Fibroblast of skin of left quadriceps (primary cell): ENCODE measurements at places on chromosomes 13 and 19.

DNA sequence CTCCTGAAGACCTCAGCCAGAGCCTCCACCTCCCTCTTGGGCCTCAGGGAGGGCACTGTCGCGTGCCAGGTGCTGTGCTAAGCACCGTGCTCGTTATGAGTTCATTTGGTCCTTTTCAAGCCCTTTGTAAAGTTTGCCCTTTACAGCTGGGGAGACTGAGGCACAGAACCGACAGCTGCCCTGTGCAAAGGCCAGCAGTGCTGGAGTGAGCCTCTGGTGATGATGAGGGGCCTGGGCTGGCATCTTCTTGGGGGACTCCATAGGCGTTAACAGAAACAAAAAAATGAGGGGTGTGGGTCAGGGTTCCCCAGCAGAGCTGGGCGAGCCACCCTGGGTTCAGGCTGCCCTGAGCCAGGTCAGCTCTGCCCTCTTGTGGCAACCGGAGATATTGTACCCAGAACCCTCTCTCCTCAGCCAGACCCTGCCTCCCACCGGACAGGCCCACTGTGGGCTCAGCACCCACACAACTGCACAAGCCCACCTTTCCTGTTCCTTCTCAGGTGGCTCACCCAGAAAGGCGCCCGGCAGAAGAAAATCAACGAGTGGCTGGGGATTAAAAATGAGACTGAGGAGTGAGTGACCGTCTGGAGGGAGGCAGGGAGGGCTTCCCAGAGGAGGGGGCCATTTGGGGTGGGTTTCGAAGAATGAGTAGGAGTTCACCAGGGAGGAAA lies 5.5 kb upstream of the IFI30 start:
- DNase-seq, result no peak

DNA sequence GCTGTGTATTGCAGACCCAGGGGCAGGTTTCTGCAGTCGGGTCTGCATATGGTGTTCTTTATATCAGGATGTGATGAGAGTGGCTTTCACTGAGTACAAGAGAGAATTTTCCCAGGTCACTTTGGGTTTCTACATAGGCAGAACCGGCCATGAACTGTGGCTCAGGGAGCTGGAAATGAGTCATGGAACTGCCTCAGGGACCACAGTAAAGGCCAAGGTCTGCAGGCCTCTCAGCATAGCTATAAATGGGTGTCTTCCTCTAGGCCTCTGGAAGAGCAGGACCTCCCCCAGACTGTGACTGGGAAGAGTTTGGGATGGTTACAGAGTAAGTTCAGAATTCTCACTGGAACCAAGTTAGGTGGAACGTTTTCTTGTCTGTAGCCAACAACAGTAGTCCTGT lies 51.8 kb upstream of the ZNF681 start:
- no peak for DNase-seq

DNA sequence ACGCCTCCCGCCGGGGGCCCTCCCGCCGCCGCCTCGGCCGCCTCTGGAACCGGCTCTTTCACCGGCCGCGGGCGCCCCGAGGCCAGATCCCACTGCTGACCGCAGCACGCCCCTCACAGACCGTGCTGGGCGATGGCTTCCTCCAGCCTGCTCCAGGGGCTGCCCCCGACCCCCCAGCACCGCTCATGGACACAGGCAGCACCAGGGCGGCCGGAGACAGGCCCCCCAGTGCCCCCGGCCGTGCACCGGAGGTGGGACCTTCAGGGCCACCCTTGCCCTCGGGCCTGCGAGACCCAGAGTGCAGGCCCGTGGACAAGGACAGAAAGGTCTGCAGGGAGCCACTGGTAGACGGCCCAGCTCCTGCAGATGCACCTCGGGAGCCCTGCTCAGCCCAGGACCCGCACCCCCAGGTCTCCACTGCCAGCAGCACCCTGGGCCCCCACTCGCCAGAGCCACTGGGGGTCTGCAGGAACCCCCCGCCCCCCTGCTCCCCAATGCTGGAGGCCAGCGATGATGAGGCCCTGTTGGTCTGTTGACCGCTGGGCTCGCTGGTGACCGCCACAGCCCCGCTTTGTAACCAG lies 13.0 kb downstream of the LRP3 start:
- no peak for DNase-seq

DNA sequence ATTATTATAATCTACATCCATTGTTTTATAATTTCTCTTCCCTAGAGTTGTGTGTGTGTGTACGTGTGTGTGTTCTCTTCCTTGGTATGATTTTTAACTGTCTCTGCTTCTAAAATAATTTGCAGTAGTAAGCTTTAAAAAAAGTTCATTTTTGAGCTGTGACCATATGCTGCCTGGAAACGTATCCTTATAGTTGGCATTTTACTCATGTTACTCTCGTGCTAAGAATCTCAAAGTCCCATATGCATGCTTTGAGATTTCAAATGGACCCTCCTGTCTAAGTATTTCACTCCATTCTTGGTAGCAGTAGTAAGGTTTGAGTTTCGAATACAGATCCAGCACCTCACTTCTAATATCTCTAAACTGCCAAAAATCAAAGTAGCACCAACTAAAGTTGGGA lies 109.9 kb downstream of the RXFP2 start:
- DNase-seq, result no peak

DNA sequence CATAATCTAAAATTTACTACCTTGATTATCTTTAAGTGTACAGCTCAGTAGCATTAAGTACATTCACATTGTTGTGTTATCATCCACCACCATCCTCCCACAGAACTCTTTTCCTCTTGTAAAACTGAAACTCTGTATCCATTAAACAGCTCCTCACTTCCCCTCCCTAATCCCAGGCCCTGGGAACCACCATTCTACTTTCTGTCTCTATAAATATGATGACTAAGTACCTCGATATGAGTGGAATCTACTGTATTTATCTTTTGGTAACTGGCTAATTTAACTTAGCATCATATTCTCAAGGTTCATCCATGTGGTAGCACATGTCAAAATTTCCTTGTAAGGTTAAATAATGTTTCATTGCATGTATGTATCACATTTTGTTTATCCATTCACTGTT lies 49.0 kb upstream of the POMP start:
- DNase-seq, result peak; percentile 63

- no peak for DNase-seq
Observed at GRCh38 chr13:113616281-113616906, 31.8 kb downstream of the TFDP1 start.

DNA sequence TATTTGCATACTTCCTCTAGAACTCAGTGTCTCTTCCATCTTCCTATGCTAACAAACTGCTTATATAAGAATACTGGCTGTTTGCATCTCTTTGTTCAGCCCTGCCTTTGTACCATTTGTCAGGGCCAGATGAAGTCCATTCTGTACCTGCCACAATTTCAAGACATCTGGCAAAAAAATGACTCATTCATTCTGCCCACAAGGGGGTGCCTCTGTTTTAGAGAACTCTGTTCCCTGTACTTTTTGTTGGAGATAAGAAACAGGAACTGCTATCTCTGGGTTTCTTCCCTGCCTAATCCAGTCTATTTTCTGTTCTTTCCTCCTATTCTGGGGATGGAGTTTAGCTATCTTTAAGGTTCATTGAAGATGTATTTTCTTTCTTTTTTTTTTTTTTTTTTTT lies 23.0 kb downstream of the ZNF568 start:
- no peak for DNase-seq

DNA sequence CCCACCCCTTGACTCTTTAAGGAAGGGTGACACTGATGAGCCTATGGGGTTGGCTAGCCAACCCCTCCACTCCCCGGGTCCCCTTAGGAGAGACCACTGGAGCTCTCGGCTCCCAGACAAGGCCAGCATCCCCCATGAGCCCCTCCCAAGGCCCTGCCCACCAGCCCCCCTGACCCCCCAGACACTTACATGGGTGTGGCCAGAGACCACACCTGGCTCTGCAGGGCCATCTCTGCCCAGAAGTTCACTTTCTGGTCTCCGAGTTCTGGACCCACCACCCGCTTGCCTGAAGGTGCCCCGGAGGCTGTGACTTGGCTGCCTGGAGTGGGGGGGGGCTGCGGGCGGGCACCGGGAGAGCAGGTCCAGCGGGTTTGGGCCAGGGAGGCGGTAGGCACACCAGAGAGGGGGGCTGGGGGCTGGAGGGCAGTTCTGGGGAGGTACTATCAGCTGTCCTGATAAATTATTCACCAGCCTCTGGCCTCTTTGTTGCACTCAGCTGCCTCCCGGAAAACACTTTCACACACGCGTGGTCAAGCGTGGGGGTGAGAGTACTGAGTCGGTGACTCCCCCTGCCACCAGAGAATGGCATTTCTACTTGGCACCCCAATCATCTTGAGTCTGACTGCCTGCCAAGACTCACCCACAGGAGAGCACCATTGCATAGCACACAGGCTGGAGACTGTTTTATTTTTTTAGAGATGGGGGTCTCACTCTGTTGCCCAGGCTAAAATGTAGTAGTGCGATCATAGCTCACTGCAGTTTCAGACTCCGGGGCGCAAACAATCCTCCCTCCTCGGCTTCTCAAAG lies at the start of gene PALM3:
Gene PALM3 (minus strand): TSS at position 326 of the 807 bp plus-strand sequence. CDS start 96 bp downstream, at position 230.
- DNase-seq, result no peak

DNA sequence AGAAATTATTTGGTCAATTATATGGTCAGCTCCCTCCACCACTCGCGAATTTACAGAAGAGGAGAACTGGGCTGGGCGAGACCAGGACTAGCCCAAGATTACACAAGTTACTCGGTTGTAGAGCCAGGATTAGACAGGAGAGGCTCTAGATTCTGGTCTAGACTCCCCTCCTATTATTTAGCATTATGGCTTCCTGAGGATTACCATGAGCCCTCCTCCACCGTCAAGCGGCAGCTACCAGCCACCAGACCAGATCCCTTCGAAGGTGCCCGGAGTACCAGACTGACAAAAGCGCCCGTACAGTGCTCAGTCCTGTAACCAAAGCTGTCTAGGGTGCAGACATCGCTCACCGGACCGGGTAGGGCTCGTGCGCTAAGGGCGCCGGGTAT lies 497 bp upstream of the MLNR start:
- no peak for DNase-seq

- peak; percentile 33 for DNase-seq
Observed at GRCh38 chr13:78102121-78102677, 183.6 kb upstream of the EDNRB start.

DNA sequence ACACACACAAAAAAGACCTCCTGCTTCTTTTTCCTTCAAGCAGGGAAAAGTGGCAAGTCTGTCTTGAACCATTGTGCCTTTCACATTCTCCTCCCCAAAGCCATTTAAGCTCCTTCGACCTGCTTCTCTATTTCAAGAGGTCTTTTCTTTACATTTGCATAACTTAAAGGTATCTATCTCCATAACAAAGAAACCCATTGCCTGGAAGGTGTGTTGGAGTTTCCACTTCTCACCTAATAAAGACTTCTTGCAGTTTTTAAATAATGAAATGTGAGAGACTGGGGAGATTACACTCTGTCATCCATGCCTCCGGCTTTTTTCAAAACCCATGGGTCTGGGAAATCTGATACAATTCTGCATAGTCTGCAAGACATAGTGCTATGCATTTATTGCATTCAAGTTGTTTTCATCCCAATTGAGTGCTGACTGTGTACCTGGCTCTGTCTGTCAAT lies 41.8 kb upstream of the NBEA start:
- DNase-seq, result no peak

DNA sequence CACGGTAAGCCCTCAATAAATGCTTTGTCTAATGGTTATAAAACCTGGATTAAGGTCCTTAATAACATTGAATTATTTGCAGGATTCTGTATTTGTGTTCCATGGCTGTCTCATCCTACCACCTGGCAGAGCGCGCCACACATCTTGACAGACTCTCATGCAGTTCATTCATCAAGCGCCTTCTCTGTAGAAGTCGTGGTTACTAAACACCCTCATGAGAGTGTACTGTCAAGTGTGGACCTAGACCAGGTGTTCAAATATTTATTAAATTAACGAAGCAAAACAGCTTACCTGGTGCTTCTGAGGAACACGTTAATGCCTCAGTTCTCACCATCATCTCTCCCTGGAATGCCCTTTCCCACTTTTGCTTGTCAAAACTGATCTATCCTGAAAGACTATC lies 13.1 kb upstream of the FBXL3 start:
- no peak for DNase-seq

DNA sequence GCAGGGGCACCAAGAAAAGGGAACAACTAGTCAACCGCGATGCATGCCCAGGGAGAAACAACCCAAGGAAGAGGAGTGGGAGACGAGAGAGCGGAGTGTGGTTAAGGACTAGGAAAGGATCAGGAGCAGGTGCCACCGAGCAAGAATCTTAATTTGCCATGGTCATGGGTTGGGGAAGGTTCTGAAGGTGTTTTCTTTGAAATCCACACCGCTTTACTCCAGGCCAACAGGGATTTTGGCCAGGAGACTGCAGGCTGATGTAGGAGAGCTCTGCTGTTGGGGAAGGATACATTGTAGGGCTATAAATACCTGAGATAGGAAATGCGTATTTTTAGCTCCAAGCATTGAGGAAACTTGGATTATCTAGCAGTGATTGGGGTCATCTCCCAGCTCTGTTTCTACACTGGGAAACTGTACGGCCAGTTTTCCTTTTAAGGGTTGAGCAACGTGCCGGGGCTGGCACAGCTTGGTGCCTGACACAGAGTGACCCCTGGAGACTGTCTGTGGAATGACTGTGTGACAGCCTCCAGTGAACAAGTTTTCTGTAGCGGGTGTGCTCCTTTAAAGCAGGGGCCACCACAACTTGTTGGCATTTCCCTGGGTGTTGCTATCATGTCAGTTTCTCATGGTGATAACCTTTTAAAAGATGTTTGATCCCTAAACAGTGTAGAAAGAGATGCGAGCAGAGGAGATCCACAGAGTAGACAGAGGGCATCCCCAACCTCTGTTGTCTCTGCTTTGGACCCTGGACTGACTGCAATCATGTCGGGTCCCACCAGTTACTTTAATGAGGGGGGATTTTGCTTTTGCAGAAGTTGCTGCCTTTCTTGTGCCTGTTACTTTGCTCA lies 34.3 kb downstream of the ZNF536 start:
- DNase-seq, result no peak

DNA sequence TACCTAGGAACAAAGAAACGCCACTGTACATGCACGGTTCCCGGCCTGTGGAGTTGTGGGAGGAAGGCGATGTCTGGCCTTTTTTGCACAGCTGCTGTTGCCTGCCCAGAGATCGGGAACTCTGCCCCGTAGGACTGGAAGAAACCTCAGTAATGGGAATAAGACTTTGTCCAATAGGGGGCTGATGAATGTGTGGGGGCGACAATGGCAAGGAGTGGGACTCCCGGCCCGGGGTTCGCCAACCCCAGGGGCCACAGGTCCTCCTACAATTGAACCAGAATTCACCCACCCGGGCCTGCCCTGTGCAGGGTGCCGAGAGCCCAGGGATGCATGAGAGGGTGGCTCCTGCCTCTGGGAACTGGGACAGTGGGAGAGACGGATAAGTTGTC lies 2.0 kb upstream of the CEBPA start:
- no peak for DNase-seq

DNA sequence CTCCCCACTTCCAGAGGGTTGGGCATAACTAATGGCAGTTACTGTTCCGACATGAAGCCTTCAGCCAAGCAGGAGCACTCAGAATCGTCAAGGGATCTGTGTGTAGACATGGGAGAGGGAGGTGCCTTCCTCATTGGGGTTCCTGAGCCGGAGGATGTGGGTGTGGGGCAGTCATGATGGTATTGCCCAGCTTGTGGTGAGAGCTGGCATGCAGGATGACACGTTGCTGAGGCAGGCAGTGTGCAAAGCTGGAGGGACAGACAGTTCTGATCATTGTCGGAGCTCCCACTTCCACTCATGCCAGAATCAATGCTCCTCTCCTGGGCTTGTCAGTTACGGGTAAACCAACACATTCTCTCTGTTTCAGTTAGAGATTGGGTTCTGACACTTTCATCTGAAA lies 83.9 kb upstream of the TSC22D1 start:
- no peak for DNase-seq
